ENCODE measurements at places on chromosomes 2 and 18.

DNA sequence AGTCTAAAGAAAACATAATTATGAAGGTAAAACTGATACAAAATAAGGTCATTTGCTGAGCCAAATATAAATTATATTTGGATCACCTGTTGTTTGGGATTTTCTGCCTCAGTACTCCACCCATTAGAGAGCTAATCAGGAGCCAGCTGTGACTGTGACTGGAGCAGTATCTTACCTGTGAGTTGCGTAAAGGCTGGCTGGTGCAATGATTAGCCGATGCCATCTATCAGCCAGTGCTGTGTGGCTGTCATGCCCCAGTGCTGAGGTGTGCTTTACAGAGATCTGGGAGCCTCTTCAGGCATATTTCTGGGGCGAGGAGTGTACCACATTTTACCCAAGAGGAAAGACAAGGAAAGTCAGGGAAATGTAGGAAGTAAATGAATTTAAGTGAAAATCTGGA lies 191.8 kb downstream of the LRRTM1 start:
- DNase-seq: no peak

DNA sequence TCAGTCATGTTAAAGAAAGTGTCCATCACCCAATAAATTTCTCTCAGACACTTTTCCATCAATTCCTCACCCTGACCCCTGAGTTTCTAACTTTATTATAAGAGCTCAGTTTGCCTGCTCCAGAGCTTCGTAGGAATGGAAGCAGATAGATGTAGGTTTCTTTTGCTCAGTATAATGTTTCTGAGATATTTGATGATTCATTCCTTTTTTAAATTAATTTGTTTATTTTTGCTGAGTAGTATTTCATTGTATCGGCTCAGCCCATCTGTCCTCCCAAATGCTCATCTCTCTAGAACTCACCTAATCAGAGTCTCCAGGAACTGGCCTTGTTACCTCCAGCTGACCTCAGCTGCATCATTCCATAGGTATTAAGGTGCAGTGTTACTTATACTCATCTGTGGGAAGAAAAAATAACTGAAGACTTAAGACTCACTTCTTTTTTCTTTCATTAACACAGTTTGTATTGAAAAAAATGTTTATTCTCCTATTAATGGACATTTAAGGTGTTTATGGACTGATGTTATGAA lies 11.9 kb upstream of the BCL2L11 start:
- DNase-seq: no peak

GRCh38 chr18:49849331-49850217 lies 36.2 kb upstream of the ACAA2 start:
- peak; percentile 36 for DNase-seq

GRCh38 chr2:64454386-64455332 lies 697 bp downstream of the LGALSL start:
- DNase-seq: no peak

DNA sequence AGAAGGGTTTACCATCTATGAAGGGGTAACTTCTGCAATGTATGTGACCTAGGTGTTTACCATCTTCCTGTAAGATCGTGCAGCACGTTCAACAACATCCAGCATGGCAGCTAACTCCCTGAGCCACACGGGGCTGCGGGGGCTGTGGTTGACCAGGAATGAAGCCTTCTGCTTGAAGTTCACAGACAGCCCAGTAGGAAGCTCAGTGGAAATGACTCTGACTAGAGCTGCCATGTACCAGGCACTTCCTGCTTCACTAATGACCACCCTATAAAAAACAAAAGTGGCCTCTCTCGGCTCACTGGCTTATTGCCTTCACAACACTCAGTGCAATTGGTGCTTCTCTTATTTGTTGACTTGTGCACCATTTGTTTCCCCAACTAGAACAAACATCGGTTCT lies 99.7 kb upstream of the SMAD7 start:
- DNase-seq: no peak

DNA sequence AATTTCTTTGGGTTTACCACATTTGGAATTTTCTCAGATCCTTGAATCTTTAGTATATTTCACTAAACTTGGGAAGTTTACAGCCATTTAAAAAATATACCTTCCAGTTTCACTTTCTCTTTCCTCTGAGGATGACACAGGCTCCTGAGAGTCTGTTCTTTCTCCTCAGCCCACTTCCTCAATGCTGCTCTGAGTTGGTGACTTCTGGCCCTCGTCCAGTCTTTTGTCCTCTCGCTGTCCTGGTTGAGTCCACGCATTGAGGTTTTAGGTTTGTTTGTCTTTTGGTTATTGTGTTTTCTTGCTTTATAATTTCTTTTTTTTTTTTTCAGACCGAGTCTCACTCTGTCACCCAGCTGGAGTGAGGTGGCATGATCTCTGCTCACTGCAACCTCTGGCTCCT lies 40.7 kb upstream of the GALR1 start:
- DNase-seq: peak; percentile 69

DNA sequence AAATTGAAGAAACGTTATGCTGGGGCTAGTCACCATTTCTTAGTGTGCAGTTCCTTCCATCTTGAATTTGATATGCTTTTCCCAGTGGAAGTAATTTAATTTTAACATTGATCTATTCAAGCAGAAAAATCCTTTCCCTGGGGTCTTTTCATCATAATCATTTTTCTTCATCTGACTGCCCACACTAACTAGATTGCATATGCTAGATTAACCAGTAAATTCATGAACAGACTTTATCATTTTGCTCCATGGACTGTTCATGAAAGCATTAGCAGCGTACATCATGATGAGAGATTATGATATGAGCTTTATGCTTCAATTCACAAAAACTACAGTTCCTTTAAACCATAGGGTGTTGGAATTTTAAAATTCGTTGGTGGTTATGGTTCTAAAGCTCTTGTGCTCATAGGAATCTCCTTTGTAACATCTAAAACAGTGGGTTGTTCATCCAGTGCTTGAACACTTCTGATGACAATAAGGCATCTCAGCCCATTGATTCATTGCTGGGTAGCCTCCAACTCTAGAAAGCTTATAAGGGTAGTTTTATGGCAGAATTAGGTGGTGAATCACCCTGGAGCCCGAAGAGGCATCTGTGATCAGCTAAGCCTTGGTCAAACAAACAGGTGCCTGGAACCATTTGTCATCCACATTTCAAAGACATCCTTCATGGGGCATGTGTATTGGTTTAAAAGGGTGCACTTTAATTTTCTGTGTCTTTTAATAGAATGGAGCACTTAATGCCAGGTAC lies 77.2 kb upstream of the NDUFV2 start:
- no peak for DNase-seq

- no peak for DNase-seq
Measured at GRCh38 chr2:101956465-101957438, 35.0 kb upstream of the IL1R2 start.

DNA sequence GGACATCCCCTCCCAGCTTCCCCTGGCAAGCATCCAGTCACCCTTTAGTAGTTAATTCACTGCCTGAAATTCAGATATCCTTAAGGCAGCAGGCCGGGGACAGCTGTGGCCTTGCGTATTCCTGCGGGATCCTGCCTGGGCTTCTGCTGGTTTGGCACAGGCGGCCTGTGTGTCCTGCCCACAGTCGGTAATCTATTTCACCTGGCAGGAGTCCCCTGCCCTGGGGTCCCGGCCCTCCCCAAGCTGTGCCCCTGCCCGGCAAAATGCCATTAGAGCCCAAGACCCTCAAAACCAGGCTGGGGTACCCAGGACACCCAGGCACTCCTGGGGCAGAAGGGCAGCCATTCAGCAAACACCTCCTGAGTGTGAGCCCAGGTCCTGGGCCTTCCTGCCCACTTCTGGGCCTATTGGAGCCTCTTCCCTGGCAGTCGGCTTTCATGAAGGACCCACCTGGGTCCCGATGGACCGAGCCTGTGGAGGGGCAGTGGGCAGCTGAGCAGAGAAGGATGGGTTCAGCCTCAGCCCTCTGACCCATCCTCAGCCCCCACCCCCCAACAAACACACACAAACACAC lies 11.6 kb downstream of the CROCC2 start:
- no peak for DNase-seq

GRCh38 chr2:88265352-88266303 lies 95.5 kb downstream of the THNSL2 start:
- no peak for DNase-seq

- DNase-seq: no peak
Measured at GRCh38 chr18:34789768-34790344, 79.8 kb downstream of the DTNA start.

DNA sequence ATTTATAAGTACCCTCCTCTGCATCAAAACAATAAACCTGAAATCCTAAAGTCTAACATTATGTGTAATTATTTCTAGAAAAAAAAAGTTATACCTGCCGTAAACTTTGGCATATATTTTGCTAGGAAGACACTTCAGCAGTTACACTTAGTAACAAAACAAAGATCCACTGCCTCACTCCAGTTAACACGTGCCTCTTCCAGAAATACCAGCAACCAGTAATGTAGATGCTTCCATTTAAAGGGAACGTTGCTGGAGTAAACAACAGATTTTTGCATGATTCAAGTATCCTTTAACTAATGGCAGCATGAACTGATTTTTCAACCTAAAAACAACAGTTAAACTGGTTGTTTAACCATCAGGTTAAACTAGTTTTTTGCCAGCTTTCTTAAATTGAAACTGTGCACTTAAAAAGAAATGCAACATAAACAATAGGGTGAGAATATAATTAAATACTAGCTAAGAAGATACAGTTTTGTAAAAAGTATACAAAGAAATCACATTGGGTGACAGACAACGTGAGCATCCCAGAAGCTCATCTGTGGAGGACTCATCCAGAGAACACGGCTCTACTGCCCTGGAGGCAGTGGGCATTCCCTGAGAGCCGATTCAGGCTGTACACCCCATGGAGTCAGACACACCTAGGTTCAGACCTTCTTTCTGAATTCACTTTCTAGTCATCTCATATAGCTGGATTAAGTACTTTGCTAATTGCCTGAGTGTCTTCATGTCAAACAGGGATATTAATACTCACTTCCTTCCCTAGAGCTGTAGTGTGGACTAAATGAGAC lies 22.3 kb downstream of the MGAT4A start:
- no peak for DNase-seq

DNA sequence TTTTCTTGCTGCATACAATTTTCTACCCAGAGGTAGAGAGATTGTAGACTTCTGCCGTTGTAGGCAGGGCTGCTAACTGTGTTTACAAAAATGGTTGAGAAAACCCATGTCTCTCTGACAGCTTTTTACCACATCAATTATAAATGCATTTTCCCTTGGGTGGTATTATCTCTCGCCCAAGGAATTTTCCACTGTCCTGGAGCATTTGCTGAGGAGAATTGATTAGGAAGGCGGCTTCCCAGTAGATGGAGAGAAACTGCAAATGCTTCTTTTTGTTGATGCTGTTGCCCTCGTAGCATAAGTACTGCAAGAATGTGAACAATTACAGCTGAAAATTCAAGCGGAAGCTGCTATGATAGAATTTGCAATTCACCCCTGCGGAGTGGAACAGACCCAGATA lies 1007.7 kb upstream of the KLHL29 start:
- no peak for DNase-seq

- DNase-seq: no peak
Measured at GRCh38 chr18:21735452-21736015, 5.1 kb upstream of the MIB1 start.

DNA sequence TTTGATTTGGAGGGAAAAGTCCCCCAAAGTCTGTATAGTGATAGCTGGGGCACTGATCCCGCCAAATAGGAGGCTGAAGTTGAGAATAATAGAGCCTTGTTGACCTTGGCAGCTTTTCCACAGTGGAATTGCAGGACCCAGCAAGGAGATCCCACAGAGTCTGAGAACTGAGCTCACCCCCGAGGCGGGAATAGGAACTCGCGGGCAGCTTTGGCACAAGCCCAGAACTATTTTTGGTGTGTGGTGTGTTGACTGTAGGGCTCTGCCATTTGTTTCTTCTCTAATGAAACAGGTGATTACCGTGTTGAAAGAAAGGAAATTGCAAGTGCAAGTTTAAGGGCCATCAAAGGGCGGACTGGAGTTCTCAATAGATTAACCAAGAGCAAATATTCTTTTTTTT lies 34.0 kb downstream of the SH3RF3 start:
- DNase-seq: peak; percentile 75

GRCh38 chr2:97914691-97915213 lies 81.0 kb downstream of the TMEM131 start:
- no peak for DNase-seq

DNA sequence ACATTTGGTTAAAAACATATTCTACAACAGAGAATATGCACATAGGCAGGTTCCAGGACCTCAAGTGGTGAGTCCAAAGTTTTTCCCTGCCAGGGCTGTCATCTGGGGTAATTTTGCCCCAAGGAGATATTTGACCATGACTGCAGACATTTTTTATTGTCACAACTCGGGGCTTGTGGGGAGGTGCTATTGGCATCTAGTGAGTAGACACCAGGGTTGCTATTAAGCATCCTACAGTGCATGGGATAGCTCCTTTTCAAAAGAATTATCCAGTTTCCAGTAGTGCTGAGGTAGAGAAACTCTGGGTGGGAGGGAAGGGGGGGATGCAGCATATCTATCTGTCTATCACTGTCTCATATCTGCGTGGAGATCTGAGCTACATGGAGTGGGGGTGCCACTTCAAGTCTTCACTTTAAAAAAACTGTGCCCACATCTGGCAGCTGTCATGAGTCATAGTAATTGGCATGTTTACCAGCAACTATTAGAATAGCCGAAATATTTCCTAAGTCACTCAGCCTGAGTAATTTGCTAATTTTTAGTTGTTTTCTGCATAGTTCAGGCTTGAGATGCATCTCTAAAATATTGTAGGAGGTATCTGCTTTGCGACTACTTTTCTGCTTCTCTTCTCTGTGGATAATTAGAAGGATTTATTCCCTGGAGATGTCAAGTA lies 254.0 kb upstream of the RBMS1 start:
- DNase-seq: no peak

GRCh38 chr2:41968182-41968578 lies 79.6 kb upstream of the PKDCC start:
- DNase-seq: no peak

GRCh38 chr2:159290289-159290907 lies 3.9 kb upstream of the WDSUB1 start:
- peak; percentile 69 for DNase-seq

- DNase-seq: no peak
Measured at GRCh38 chr18:74518456-74519295, 15.6 kb upstream of the CNDP1 start.

- no peak for DNase-seq
Measured at GRCh38 chr18:51461956-51462355, 264.5 kb upstream of the MEX3C start.

GRCh38 chr2:200203381-200203827 lies 103.1 kb upstream of the SPATS2L start:
- DNase-seq: no peak

GRCh38 chr2:88099798-88100488 lies 27.9 kb downstream of the FABP1 start:
- no peak for DNase-seq

- DNase-seq: no peak
Measured at GRCh38 chr2:172153757-172154156, 51.1 kb upstream of the DLX2 start.

DNA sequence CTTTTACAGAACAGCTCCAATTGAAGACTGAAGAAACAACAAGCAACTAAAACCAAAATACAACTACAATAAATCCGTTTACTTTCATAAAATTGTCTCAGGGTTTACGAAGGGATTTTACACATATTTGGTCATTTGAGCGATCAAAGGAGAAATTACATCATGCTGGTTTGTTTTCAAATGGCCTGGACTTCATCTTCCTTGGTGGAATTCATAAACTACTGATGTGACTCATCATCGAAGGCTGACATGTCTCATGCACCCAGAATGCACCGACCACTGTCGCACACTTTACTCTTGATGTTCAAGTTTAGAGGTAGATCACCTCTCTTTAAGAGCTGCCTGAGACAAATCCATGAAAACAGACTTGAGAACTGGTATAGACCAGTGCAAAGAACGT lies 25.6 kb upstream of the PMAIP1 start:
- DNase-seq: no peak

Data from smooth muscle cell of the brain vasculature (primary cell).